ENCODE measurements at places on chromosomes 1 and 21. TPM values are rescaled to one million over a fixed set of nuclear protein-coding genes. Genes with fewer than 3 reads are reported as not detected.

The FCGR2B gene
- total RNA-seq, result 0.11 TPM

The SPRR4 gene
- total RNA-seq, result not detected

The NPL gene
- 3.2 TPM for total RNA-seq

The CTNNBIP1 gene
- total RNA-seq, result 10.2 TPM

All from T-helper 2 cell treated with Interferon-gamma antibody and Interleukin-4, amounts not matched to agents 100 ng/mL and 5 ng/mL, for 36 hours (primary cell).